Inflammatory macrophage treated with lipopolysaccharide for 1 hour (primary cell): ENCODE measurements at places on chromosomes 7 and 10.

DNA sequence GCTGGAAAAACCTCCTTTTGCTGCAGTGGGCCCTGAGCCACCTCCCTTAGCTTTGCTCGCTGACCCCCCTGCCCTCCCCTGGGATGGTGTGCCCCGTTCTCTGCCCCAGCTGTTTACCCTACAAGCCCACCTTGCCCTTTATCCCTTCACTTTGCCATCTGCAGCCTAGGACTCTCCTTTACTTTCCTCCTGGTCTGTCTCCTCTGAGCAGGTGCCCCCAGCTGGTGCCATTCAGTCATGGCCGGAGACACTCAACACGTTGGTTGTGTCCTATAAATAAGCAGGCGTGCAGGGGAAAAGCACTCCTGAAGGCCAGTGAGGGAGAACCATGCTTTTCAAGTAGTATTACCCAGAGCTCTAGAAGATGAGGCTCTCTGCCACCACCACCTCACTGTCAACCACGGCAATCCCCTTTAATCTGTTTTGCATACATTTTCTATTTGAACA is 6.1 kb downstream of the RASSF4 start:
- no peak for DNase-seq

GRCh38 chr10:132248455-132249225 is 59.1 kb downstream of the STK32C start:
- DNase-seq: peak; percentile 12

DNA sequence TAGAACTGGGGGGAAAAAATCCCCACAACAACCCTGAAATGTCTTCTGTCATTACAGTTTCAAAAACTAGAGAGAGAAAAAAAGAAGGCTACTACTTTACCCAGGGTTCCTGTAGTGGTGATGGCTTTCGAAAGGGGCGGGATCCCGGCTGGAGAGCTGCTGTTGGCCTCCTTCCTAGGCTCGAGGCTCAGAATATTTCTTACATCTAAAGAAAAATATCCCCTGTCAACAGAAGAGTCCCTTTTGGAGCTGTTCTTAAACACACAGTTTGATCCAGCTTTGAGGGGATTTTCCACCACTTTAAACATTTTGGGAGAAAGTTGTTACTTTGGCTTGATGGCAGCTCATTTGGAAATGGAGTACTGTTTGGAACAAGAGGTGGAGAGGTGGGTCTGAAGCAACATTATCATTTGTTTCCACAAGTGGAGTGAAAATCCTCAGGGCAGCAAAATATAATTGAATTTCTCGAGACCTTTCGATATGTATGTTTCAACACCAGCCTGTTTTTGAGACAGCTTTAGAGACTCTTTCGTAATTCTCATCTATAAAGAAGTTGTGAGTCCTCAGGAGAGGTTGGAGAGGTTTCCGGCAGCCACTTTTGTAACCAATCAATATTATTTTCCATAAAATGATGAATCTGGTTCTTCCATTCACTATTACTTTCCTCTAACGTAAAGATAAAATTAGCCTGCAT is 5.1 kb downstream of the HOXA13 start:
- no peak for DNase-seq

GRCh38 chr7:3636131-3636860 is 335.2 kb downstream of the SDK1 start:
- DNase-seq: no peak

GRCh38 chr7:157873664-157874063 is 536.9 kb downstream of the DNAJB6 start:
- no peak for DNase-seq

DNA sequence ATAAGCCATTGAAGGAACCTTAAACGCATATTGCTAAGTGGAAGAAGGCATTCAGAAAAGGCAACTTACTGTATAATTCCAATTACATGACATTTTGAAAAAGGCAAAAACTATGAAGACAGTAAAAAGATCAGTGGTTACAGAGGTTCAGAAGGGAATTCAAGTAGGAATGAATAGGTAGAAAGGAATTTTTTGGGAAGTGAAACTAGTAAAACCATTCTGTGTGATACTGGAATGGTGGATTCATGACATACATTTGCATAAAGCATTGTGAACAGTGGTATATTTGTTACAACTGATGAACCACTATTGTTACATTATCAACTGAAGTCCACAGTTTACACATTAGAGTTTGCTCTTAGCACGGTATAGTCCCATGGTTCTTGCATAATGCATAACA is 114.2 kb upstream of the GPR22 start:
- DNase-seq: no peak

GRCh38 chr7:81469869-81470723 is 299.8 kb downstream of the HGF start:
- peak; percentile 31 for DNase-seq

DNA sequence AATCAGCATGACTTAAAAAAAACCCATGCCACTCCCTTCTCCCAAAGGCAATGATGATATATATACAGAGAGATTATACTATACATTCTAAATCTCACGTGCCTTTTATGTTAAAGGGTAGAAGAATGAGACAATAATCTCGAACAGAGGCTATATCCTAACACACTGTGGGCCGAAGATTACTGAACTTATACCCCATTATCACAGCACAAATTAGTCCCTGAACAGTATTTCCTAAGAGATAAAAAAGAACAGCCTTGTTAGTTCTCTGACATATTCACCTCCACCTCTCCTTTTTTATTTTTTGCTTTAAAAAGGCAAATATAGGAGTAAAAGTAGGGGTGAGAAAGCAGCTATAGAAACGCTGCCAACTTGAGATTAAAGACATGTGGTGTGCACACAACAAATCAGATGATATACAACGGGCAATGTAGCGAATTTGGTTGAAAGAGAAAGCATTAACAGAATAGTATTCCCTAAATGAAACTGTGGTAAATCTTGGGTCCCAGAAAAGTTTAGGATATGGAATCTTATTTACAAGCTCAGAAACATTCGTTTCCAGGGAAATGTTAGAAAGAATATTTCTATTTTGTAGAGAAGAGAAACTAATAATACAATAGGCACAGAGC is 69.5 kb downstream of the JMJD1C start:
- no peak for DNase-seq

GRCh38 chr7:254337-255037 is 35.5 kb upstream of the FOXL3 start:
- no peak for DNase-seq
